Endothelial cell (in vitro differentiated cells): ENCODE measurements at places on chromosomes 5 and 9. TPM values are rescaled to one million over a fixed set of nuclear protein-coding genes. Genes with fewer than 3 reads are reported as not detected.

Gene GHR
- total RNA-seq = 0.67 TPM

Gene NRARP
- 170 TPM for total RNA-seq

Gene LRRC19
- not detected for total RNA-seq

Gene IL17B
- not detected for total RNA-seq

Gene INSL4
- not detected for total RNA-seq

DNA sequence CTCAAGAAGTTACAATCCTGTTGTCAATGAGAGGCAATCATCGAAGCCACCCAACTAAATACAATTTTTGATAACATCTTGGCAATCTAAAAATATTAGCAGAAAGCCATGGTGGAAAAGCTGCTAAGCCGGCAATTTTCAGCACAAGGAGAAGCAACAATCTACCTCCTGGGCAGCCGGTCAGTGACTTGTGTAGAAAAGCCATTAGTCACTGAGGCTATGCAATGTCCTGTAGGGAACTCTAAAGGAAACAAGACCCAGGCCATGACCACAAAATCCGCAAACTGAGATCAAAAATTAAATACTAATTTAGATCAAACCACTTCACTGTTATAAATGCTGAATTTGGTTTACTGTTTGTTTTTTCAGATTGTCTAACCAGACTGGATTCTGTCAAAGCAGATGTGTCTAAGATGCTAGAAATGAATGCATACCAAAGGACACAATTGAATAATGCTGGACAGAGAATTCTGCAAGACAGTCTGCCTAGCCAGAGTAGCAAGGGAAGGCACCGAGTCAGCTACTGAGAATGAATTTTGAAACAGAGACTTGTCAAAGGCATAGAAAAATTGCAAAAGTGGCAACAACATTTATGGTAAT is 384.8 kb downstream of the PRELID2 start:
- no peak for DNase-seq

GRCh38 chr9:110579862-110580219 is 300 bp upstream of the SVEP1 start:
- DNase-seq = no peak

GRCh38 chr5:154858972-154859871 is 795 bp downstream of the CNOT8 start:
- DNase-seq = no peak

- no peak for DNase-seq
These were observed 276.8 kb downstream of the MCTP1 start for GRCh38 chr5:95007921-95008597.

GRCh38 chr9:75739884-75740611 is 150.4 kb upstream of the PCSK5 start:
- no peak for DNase-seq

- DNase-seq = no peak
These were observed 172.3 kb upstream of the RFX3 start for GRCh38 chr9:3698076-3698475.

- no peak for DNase-seq
These were observed 179.3 kb downstream of the DEPDC1B start for GRCh38 chr5:60520451-60521227.

DNA sequence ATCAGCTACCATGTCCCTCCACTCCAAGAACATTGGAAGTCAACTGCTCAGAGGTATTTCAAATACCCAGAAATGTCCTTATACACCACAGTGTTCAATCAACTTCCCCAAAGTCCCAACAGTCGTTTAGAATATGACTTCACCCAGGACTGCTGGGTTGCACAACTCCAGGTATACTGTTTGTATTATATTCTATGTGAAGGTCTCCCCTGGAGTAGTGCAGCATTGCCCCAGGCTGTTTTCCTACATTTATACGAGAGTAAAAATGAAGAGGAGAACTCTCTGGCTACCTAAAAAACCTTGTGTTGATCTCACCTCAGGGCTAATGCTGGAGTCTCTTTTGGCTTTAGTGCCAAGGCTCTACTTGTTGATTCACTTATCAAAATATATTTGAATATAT is 183.6 kb upstream of the MAP3K1 start:
- no peak for DNase-seq

DNA sequence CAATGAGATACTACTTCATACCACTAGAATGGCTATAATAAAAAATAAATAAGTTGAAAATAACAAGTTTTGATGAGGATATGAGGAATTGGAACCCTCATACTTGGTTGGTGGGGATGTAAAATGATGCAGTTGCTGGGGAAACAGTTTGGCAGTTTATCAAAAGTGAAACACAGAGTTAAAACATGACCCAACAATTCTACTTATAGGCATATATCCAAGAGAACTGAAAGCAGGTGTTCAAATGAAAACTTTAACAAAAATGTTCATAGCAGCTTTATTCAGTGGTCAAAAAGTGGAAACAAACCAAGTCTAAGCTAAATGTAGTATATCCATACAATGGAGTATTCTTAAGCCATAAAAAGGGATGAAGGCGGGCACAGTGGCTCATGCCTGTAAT is 13.1 kb upstream of the LHFPL2 start:
- no peak for DNase-seq

- DNase-seq = no peak
These were observed 18.3 kb downstream of the SNX24 start for GRCh38 chr5:122863721-122864120.
